ENCODE measurements at places on chromosomes 2 and 18.

DNA sequence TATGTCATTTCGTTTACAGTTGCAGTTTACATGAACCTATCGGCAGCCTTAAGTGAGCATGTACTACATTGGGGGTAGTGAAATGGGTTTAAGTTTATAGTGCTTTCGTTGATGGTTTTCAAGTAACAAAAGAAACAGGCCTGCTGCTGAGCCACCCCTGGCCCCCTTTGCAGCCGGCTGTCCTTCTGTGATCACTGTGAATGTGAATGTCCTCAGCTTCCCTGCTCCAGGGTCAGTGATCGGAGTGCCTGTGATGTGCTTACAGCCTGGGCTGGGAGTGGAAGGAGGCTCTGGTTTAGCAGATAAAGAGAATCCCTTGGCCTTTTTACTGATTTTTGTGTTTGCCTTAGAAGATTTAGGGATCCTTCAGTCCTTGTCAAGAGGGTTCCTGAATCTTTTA lies 154.2 kb downstream of the FAM210A start:
- DNase-seq: no peak

GRCh38 chr18:43627848-43628530 lies 350.7 kb upstream of the SYT4 start:
- no peak for DNase-seq

- no peak for DNase-seq
Observed at GRCh38 chr2:205586626-205587025, 95.7 kb upstream of the NRP2 start.

DNA sequence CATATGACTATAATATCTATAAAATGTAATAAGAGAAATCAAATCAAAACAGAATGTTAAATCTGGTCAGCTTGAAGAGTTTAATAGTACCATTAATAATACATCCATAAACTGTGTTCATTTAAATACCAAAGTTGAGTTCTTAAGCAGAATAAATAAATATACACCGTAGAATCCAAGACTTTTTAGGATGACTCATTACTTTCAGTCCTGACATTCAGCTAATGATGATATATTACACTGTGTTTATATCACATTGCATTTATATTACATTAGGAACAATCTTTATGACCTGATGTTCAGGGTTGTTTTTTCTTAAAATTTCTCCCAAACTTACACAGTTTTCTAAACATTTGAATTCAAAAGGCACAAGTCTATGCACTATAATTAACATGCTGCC lies 331.3 kb downstream of the SS18 start:
- no peak for DNase-seq
